ENCODE measurements at places on chromosomes 11 and 22.

DNA sequence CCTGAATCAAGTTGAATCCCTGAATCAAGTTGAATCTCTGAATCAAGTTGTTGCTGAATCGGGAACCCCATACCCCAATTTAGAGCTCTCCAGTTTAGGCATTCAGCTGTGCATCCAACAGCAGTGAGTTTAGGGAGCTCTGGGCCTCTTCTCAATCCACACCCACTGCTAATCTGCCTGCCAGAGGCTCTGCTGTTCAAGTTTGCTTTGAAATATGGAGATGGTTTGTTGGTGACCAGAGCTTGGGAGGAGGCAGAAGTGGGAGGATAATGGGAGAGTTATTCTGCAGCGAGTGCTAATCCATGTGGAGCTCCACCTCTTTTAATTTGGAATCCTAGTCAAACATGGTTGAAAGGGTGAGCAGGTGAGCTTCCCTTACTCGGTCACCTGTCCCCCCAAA lies 22.4 kb downstream of the EHF start:
- no peak for DNase-seq

DNA sequence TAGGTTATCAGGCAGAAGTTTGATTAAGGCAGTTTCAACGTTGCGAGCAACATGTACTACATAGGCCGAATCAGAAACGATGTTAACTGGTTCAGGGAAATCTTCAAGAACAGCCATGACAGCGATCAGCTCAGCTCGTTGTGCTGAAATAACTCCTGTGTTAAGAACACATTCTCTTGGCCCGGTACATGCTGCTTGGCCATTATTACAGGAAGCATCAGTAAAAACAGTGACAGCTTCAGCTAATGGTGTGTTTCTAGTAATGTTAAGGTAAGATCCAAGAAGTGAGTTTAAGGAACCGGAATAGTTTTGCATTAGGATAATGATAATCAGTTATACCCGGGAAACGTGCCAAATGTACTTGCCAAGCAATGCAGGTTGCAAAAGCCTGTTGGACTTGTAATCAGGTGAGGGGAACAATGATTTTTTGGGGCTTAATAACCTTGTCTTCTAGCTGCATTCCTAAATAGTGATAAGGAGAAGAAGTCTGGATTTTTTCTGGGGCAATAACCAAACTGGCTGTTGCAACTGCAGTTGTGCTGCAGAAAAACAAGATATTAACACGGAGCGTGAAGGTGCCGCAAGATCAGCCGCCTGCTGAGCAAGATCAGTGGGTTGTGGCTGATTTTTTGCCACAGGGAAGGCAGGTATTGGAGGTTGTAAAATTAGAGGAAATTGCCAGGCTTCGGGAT lies 14.3 kb downstream of the OR52K1 start:
- no peak for DNase-seq

DNA sequence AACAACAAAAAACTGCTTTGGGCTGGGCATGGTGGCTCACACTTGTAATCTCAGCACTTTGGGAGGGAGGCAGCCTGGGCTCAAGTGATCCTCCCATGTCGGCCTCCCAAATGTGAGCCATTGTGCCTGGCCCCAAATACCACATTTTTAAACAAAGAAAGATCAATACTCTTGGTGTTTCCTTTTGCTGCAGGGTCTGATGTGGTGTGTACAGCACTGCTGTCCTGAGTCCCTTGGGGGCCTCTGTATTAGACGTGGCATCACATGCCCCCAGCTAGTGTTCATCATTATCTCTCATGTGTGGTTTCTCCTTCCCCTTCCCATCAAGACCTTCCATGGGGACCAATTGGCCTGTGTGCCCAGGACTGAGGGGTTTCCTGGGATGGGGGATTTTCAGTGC lies 20.5 kb upstream of the XBP1 start:
- no peak for DNase-seq

GRCh38 chr11:117862019-117862725 lies 14.3 kb downstream of the FXYD6 start:
- no peak for DNase-seq

DNA sequence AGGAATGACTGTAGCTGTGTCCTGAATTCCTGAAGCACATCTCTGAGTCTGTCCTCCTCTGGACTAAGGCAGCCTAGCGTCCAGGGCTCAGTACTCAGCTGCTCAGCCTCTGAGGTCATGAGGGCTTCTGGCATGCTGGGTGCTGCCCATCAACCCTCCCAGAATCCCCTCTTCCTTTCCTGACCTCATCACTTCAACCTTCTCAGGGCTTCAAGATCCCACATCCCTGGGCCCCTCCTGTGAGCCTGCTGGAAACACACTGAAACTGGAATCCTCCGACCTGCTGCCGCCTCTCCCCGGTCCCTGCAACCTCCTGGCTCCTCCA lies 803 bp downstream of the KRTAP5-8 start:
- DNase-seq = no peak

GRCh38 chr11:111447112-111447471 lies 65.1 kb downstream of the BTG4 start:
- DNase-seq = no peak

DNA sequence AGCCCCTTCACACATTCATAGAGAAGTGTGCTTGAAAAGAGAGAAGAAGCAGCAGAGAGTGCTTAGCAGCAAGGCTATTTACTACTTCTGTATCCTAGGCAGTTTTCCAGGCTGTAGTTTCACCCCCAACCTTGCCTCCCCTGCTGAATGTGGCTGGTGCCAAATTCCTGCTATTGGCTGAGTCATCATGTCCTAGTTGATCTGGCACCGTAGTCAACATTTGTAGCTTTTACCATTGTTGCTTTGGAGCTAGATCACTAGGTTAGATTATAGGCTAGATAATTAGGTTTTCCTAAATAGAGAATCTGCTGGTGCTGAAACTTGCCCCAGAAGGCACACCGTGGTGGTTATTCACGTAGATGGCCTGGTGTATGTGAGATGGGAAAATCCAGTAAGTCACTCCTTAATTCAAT lies 32.7 kb downstream of the ARHGAP42 start:
- DNase-seq = peak; percentile 91

DNA sequence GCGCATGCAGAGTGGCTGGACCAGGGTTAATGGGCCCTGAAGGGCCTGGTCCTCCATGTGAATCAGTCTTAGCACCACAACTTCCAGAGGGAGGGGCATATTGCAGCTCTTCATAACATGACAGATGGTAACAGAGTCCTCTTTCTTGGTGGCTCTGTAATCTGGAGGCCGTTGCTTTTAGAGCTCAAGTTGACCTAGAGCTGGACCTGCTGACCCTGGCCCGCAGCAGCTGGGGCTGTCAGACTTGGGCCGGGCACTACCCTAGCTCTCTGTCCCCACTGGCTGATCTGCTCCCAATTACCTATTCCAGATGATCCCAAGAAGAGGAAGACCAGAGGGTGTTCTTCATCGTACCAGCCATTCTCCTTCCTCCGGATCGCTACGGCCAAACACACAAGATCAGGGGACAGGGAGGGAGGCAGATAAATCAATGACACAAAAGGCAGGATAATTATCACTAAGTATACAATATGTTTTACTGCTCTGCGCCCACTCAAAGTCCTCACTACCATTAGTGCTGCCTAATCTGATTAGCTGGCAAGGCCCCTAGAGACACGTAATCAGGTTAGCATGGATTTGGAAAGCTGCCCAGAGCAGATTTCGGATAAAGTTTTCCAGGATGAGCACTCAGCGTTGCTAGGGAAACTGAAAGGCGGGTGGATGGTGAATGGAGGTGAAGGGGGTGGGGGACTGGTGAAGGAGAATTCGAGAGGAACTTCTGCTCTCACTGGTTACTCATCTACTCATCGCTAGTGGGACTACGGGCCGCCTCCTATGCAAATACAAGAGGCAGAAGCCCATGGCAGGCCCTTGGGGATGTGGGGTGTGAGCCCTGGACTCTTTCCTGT lies 64.5 kb upstream of the PHOX2A start:
- peak; percentile 94 for DNase-seq

DNA sequence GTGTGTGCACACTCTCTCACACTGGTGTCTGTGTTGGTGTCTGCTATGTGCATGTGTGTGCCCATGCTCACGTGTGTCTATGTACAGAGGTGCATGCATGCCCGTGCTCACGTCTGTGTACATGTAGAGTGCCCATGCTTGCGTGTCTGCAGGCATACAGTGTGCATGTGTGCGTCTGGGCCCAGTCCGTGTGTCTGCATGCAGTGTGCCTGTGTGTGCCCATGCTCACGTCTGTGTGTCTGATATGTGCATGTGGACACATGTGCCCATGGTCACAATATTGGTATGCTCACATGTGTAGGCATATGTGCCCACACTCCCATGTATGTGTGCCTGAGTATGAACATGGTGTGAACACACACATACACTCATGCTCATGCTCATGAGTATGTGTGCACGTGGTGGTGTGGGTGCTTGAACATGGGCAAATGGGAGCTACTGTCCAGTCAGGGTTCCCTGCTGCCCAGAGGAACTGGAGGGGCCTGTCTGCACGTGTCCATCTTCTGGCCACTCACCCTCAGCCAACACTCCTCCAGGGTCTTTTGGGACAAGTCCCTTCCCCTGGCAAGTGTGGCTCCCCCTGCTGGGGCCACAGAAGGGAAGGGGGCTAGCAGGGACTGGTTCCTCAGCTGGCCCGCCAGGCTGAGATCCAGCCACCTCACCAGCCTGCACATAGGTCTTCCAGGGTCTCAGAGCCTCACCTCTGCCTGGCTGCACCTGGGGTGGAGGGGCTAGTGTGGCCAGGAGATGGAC lies 7.3 kb upstream of the TBX1 start:
- no peak for DNase-seq

- DNase-seq = no peak
These were observed 34.7 kb downstream of the USP35 start for GRCh38 chr11:78223320-78223954.

DNA sequence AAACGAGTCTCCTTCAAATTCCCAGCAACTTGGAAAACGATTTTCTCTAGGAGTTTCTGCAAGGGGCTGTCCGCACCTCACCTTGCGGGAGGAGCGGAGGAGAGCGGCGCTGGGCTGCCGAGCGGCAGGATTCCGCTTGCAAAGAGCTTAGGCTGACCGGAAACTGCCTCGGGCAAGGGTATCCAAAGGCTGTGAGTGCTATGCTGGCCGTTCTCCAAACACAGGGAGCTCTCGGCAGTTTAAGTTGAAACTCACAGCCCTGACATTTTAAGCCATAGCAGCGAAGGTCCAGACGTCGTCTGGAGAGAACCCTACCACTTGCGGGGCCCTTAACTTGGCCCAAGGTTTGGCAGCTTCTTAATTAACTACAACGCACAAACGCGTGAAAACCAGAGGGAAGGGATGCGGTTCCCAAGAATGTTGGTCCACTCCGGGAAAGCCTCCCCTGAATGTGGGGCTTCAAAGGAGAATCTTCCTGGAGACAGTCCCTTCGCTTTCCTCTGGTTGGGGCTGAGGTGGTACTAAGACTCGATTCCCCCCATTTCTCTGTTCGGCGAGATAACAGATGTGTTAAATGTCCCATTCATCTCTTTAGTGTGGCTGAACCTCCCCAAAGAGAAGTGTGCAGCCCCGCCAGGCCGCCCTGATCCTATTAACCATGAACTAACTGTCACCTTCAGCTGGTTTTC lies 1.1 kb upstream of the DBX1 start:
- DNase-seq = no peak

DNA sequence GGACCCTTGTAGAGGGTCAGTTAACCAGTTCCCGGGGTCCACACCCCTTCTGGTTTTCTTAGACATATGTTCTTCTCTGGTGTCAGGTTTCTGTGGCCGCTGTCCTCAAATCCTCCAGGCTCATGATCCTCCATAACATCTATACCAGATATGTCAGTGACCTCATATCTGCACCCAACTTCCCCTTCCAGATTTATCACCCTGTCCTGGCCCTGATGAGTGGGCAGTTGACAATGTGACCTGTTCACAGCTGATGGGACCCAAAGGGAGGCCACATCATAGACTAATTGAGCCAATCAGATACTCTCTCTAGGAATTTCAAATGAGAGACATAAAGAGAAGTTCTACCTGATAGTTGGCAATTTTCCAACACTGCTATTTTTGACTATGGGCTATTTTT lies 5.1 kb downstream of the DKK3 start:
- DNase-seq = no peak

DNA sequence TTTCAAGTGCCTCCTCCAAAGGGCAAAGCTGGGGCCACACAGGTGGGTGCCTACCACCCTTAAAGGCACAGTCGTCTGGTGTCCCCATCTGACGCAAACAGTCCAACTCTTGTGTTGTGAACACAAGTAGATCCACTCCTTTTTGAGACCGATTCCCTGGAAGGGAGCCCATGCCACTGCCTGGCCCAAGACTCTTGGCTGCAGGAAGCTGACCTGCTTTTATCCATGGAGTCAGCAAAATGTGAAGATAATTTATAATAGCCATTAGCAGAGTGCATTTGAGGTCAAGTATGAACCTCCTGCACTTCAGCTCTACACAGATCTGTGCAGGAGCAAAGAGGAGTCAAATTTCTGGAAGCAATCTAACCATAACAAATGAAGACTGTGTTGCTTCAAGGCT lies 68.5 kb downstream of the ADM start:
- no peak for DNase-seq

DNA sequence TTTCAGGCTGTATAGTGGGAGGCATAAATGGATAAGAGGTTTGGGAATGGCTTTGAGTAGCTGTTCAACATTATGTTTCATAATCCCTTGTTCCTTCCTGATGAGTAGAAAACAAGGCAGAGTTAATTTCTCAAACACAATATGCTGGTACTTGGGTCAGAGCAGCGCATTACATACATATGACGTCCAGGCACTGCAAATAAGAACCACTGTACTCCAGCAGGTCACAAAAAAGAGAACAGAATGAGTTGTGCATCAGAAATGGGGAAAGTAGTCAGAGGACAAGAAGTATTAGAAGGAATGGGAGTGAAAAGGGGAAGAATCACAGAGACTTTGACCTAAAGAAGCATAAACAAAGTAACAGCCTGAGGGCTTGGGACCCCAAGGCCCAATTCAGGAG lies 44.0 kb upstream of the RDX start:
- no peak for DNase-seq

GRCh38 chr22:40385036-40385782 lies 14.8 kb downstream of the SGSM3 start:
- DNase-seq = peak; percentile 60

GRCh38 chr11:59188954-59189353 lies 17.0 kb downstream of the DTX4 start:
- DNase-seq = no peak

DNA sequence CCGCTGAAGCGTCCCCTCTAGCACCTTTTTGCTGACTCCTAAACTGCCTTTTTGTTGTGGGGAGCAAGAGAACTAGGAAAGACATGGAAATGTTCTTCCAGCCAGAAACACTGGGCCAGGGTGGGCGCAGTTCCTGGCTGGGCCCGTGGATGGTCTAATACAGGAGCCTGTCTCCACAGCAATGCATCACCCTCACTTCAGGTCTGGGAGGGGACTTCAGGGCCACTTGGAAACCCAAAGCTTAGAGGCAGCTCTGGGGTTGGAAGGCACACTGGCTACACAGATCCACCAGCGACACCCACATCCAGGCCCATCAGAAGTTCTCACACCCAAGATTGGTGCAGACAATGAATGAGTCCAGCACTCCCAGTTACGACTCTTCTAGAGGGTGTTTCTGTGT lies 120.3 kb downstream of the ETS1 start:
- DNase-seq = no peak

GRCh38 chr11:115845872-115846271 lies 341.7 kb upstream of the CADM1 start:
- DNase-seq = no peak

GRCh38 chr11:14742849-14743559 lies 99.4 kb downstream of the PDE3B start:
- DNase-seq = no peak

Data from lung microvascular endothelial cell (primary cell).